ENCODE measurements at places on chromosomes 2 and 18.

DNA sequence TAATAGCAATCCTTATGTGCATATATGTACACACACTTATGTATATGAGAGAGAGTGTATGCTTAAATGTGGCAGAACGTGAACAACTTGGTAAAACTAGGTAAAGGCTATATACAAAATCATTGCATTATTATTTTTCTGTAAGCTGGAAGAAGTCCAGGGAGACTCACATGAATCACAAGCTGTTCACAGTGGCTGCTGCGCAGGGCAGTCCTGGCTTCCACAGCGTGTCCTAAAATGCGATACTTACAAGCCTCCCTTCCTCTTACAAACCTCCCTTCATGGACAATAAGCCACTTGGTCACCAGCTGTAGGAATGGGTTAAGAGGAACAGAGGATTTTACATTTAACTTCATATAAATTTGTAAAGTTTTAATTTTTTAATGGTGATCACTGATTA lies 114.9 kb upstream of the AGAP1 start:
- no peak for DNase-seq

- no peak for DNase-seq
Observed at GRCh38 chr2:20221555-20221973, 3.4 kb downstream of the SDC1 start.

GRCh38 chr2:231689124-231689893 lies 19.0 kb upstream of the PTMA start:
- DNase-seq: no peak

DNA sequence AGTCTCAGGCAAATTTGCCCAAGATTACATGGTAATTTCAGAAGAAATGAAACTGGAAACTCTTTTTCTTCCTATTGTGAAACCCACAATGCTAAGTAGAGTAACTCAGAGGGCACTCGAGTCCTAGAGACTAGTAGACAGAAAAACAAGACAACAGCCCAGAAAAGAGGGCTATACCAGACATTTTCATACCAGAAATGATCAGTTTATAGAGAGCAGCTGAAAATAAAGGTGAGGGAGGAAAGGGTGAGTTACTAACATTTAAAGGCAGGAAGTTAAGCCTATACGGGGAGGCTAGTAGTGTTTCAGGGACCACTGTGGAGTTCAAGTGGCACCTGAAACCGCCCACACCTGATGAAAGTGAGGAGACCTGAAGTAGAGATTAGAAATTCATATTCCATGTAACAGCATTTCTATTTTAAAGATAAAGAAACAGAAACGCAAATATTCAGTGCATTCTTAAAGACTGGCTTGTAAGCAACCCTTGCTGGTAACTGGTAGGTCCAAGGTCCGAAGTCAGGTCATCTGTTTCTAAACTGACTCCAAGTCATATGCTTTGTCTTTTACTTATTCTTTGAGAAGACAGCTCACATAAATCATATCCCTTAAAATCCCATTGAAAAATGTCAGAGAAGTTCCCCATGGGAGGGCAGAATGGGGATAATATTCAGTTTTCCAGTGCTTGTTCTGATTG lies 145.1 kb upstream of the ITGB6 start:
- no peak for DNase-seq

DNA sequence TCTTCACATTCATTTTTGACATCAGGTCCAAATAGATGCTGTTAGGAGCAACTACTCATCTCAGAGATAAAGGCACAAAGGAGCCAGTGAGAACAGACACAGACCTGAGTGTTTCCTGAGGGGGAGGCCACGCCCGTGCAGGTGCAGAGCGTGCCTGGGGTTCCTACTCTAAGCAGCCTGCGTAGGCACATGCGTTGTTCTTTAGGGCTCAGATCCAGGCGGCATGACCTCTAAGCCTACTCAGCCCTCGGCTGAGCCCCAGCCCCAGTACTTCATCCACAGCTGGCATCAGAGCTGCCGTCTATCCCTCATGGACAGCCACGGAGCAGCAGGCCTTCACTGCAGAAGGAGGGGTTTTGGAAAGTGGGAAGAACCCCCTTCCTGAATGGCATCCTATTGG lies 54.9 kb upstream of the PXDN start:
- DNase-seq: no peak

DNA sequence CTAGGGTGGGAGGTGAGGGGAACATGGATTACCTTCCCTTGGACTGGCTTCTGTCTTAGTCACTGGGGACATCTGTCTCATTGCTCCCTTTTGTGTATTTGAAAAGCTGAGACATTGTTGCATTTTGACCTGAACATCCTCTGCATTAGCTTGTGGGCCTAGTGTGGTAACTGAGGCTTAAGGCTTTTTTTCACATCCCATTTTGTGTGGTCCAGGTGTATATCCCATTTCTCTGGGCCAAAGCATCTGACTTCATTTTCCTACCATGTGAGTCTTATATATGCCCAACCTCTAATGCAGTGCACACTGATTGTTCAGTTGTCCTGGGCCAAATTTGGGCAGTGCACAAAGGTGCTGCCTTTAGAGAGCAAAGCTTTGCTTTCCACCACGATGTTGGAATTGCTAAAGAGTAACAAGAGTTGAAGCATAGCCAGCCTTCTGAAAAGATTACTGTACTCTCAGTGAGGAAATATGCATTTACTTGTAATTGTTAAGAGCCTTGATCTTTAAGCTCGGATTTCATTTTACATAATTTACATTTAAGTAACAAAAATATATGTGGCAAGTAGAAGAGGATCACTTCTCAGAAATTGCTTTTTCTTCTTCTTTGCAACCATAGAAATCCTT lies 13.3 kb downstream of the PRKCE start:
- DNase-seq: no peak

GRCh38 chr2:196696423-196697079 lies 57.0 kb downstream of the CCDC150 start:
- peak; percentile 48 for DNase-seq

DNA sequence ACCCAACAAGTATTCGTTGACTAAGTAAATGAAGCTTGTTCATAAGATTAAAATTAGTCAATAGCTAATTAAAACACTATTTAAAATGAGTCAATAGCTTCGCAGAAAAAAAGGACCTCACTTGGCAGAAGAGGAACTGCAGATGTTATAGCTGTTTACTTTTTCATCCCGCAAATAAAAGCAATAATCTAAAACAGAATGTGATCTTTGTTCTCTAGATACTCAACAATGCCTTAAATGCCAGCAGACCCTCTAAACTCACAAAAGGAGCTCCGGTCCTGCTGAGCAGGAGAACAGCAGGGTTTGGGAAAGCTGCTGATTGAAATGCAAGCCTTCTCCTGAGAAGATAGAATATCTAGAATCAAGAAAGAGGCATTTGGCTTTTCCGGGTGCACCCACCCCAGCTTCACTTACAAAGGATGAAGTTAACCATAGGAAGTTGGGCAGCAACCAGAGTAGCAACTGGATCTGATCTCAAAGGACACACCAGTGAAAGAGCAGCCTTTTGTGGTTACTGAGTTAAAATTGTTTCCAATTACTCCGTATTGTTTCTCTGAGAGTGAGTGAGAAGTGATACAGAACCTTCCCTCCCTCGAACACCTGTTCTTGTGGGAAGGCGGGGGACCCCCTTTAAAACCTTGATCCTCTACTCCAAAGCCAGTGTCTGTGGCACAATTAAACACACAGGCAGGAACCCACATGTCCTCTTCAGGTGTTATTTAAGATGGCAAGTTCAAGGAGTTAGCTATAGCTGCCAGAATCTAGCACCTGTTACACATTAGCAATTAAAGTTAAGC lies 6.8 kb downstream of the CCBE1 start:
- DNase-seq: no peak

GRCh38 chr2:5393474-5393873 lies 298.7 kb upstream of the SOX11 start:
- no peak for DNase-seq

GRCh38 chr2:213995400-213996105 lies 415.3 kb upstream of the VWC2L start:
- peak; percentile 75 for DNase-seq

DNA sequence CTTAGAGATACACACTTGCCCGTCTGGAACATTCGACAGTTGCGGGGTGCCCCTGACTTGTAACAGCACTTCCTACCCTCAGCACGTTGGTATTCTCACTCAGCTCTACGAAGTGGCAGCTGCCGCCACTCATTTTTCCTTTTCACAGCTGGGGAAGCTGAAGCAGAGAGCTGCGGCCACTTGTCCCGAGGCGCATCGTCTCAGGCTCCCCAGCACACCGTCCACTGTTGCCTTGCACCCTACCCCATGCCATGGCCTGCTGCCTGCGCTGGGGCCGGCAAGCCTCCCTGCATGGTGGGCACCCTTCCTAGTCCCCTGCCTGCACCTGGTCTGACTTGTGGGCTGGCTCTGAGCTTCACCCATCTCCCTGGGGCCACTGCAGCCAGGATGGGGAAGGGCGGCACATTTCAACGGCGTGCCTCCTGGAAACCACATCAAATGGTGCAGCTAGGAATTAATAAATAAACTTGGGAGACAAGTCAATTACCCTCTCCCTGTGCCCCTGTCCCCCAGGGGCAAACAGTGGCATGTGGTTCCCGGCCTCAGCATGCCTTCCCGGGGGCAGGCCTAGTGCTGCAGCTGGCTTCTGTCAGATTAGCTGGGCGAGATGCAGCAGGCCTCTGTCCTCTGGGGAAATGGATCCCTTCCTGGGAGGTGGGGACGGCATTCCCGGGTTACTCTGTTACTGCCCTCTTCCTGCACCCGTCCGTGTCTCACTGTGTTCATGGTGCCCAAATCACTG lies 64.7 kb upstream of the HAAO start:
- no peak for DNase-seq

All from SW 1271 (cell line).